Activated CD8-positive, alpha-beta memory T cell treated with anti-CD3 and anti-CD28 coated beads for 24 hours (primary cell): ENCODE measurements at places on chromosomes 3 and 15.

DNA sequence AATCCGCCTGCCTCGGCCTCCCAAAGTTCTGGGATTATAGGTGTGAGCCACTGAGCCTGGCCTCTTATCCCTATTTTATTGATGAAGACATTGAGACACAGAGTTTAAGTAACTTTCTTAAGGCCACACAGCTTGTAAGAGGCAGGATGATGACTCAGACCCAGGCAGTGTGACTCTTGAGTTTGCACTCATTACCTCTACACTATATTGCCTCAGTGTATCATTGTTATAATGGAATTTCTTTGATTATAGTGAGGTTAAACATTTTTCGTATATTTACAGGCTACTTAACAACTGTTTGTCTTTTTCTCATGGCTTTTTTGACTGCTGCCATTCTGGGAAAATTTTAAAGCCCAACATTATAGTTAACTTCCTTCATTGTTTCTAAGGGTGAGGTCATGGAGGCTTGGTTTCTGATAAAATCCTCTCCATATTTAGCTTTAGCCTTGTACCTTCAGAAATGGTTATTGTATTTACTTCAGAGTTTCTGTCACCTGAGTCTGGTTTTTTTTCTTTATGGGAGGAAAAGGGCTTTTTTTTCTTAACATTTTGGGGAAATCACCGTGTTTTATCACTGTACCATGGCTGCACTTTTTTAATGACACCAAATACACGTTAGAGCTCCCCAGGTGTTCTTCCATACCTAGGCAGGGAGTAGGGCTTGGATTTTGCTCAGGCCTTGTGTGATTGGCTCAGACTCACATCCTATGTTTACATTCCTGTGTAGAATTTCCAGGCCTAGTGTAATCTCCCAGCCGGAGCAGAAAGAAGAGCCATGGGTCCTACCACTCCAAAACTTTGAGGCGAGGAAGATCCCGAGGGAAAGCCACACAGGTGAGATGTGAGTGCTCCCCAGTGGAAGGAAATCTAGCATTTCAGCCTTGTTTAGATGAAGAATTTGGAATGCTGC, 6.3 kb downstream of the ZNF774 start:
- no peak for DNase-seq

- peak; percentile 44 for DNase-seq
Observed at GRCh38 chr3:44415421-44415820, 62.0 kb downstream of the ZNF445 start.

- peak; percentile 81 for DNase-seq
Observed at GRCh38 chr3:52317208-52318000, 1.3 kb downstream of the DNAH1 start.

- DNase-seq, result no peak
Observed at GRCh38 chr3:144033240-144033589, 61.6 kb downstream of the DIPK2A start.

- DNase-seq, result no peak
Observed at GRCh38 chr3:83523470-83524073, 1435.2 kb upstream of the CADM2 start.

- no peak for DNase-seq
Observed at GRCh38 chr3:105166893-105167292, 199.8 kb upstream of the ALCAM start.

DNA sequence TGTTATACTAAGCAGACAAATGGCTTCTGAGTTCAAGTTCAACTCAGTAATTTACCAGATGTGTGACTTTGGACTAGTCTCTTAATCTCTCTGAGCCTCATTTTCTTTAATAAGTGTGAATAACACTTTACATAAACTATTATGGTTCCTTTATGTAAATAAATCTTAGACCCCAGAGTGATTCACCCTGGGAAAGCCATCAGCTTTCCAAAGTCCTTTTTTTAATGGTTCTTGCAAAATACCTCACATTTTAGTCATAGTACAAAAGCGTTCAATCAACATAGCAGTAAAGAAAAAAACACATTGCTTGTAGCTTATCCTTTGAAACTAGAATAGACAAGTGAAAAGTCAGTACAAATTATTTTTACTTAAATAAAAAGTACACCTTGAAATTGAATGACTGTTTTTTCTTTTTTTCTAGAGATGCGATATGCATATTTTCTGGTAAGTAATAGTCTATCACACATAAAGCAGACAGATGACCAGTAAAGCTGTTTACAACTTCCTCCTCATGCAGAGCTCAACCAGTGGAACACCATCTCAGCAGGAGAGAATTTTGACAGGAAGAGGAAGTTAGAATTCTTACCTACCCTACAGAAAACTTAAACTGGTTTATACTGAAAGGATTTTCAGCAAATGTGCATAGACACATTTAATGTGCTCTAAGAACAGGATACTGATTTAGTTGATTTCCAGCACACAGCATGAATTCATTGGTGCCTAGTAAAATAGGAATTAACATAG, 123.0 kb upstream of the AGBL1 start:
- DNase-seq, result no peak

- DNase-seq, result no peak
Observed at GRCh38 chr15:101070502-101071273, 151.5 kb downstream of the LRRK1 start.

GRCh38 chr3:135874035-135874434, 91.5 kb upstream of the PPP2R3A start:
- no peak for DNase-seq

DNA sequence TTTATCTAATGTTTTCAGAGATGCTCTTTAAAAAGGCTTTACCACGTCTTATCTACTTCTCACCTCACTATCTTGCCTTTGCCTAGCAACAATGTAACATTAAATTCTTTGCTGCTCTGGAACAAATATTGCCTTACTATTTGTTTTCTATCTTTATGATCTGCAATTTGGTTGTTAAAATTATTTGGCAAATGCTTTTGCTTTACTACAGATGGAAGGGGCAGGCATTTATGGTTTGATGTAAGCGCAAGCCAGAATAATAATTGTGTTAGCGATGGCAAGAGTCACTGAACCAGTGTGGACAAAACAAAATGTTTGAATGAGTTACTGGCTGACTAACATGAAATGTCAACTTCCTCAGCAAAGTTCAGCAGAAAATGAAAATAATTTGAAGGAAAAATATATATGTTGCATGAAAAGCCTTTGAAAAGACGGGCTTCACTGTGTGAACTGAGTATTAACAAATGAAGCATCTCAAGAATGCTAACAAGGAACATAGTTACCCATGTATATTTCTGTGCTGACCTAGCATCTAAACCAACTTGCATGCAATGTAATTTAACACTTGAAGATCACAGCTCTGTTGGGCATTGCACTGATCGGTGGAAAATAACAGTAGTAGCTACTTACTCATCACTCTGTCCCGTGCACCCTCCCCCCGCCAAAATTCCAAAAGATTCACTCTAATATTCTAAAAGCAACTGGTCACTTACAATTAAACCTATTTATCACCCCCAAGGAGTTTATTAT, 454.0 kb upstream of the ARHGEF26 start:
- no peak for DNase-seq

GRCh38 chr3:63047068-63047467, 171.9 kb upstream of the CADPS start:
- no peak for DNase-seq

DNA sequence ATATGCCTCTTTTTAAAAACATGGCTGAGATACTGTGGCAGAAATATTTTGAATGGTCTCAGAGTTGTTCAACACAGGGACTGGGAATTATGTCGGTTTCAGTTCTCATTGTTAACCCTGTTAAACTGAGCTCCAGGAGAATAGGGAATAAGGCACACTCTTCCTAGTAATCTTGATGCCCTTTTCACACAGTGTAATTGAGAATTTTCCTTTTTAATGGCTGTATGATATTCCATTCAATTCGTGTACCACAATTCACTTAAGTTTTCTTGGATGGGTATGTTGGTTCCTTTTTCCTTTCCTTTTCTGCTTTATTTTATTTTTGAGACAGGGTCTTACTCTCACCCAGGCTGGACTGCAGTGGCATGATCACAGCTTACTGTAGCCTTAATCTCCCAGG, 33.7 kb upstream of the BCL2L10 start:
- DNase-seq, result no peak

DNA sequence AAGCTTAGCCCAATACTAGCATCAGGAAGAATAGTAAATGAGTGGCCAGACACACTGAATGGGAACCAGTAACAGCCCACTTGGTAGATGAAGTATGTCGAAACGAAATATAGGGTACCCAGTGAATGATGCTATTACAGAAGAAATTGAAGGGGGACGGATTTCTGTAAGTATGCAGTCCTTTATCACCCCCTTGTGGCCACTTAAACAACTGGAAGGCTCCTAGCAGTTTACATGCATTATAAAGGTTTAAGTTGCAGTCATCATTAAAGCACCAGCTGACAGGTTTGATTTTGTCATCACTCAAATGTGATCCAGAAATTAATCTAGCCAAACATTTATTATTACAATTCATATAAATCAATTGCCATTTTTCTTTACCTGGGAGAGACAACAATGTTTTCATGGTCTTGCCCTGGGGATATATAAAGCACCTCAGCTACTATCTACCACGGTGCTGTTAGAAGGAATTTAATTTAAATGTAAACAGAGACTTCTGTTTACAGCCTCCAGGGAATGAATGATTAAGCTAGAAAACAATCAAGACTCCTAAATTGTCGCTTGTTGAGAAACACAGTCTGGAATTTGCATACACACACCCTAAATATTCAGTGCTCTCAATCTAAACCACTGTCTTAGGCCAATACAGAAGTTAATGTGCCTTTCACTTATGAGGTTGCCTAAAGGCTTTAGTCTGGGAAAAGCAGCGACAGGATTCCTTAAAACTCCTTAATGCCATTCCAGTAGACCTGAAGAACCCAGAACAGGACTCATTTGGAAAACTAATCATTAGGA, 7.8 kb downstream of the EIF1B start:
- no peak for DNase-seq

DNA sequence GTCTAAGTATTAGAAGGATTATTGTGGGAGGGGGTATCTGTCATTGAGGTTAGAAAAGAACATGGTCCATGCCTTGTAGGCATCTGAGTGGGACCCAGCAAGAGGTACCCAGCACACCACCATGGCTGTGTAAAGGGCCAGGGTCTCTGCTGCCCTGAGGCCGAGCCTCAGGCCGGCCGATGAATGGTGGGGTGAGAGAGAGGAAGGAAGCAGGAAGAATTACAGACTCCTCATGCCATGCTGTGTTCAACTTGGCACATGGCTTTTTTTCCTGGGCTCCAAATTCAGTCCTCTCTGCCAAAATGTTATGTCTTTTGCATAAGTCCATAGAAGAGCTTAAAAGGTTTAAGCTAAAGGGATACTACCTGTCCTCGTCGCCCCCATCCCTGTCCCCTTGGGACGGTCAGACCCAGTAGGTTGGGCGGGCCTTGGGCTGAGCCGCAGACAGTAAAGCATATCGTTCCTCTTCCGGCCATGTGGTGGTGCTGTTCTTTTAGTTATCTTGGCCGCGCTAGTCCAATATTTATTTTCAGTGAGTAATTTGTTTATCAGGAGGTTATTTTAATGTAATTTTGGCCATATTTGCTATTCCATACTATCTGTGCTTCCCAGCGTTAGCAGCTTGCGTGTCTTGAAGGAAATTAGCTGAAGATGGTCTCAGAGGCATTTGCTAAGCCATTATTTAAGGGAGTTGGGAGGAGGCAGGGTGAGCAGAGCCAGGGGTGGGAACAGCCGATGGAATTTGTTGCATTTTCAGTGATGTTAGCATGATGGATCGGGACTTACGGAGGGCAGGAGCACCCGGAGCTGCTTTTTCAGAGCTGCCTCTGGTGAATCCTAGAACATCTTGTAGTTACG, 152.4 kb downstream of the AGBL1 start:
- no peak for DNase-seq

DNA sequence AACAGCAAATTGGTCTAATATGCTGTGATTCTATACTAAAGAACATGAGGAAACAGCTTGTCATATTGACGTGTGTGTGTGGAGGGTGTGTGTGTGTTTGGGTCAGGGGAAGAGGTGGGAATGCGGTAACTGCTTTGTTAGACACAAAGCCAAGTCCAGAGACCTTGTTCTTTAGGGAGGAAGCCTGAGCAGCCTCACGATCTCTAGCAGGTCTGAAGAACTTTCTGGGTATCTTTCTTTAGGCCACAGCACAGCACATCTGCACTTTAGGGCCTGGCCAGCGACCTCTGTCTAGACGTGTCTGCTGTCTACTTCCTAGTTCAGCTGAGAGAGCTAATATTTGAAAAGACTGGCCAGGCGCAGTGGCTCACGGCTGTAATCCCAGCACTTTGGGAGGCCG, 220.0 kb upstream of the TPRG1 start:
- DNase-seq, result no peak

- DNase-seq, result no peak
Observed at GRCh38 chr3:122555275-122556071, 8.6 kb downstream of the PARP9 start.

DNA sequence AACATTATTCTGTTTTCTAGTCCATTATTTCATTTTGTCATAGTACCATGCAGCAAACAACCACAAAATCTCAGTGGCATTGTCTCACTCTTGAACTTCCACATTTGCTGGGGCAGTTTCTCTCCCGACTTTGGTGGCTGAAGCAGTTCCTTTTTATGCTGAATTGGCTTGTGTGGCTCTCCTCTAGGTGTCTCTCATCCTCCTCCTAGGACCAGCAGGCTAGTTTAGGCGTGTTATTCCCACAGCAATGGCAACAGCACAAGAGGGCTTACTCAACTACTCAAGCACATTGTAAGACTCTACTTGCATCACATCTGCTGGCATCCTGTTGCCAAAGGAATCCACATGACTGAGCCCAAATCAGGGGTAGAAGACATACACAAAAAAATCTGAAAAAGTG, 201.8 kb upstream of the KCNH8 start:
- DNase-seq, result no peak

GRCh38 chr3:27556887-27557286, 72.7 kb upstream of the SLC4A7 start:
- no peak for DNase-seq

- DNase-seq, result no peak
Observed at GRCh38 chr3:58188173-58188564, 22.6 kb downstream of the DNASE1L3 start.

GRCh38 chr15:73952171-73952912, 26.1 kb downstream of the LOXL1 start:
- no peak for DNase-seq

- DNase-seq, result no peak
Observed at GRCh38 chr3:38563070-38563885, 67.1 kb downstream of the EXOG start.

- DNase-seq, result no peak
Observed at GRCh38 chr3:123459862-123460261, 11.0 kb upstream of the ADCY5 start.

DNA sequence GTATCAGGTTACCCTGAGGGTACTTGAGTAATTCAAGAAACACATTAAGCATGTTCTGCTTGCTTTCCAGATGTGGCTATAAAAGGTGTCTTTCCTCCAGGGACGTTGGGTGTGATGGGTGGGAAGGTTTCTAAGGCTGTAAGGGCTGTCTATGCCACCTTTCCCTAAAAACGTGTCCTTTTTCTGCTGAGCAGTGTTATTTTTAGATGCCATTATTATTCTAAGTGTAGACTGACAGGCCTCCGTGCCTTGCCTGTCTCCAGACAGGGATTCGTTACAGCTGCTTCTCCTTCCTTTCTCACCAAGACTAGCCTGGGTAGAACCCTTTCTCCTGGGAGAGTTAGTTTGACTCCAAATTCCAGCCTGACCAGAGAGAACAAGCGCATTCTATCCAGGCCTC, 26.8 kb upstream of the RHO start:
- DNase-seq, result no peak

- no peak for DNase-seq
Observed at GRCh38 chr15:84400820-84401219, 165.2 kb downstream of the GOLGA6L4 start.
